ENCODE measurements at places on chromosomes 6 and 20. TPM values are rescaled to one million over a fixed set of nuclear protein-coding genes. Genes with fewer than 3 reads are reported as not detected.
A peak's percentile ranks its signal among the peaks of the same experiment; 100 is the strongest.

- no peak for DNase-seq
Observed at GRCh38 chr6:56204134-56204533, 43.2 kb downstream of the COL21A1 start.

DNA sequence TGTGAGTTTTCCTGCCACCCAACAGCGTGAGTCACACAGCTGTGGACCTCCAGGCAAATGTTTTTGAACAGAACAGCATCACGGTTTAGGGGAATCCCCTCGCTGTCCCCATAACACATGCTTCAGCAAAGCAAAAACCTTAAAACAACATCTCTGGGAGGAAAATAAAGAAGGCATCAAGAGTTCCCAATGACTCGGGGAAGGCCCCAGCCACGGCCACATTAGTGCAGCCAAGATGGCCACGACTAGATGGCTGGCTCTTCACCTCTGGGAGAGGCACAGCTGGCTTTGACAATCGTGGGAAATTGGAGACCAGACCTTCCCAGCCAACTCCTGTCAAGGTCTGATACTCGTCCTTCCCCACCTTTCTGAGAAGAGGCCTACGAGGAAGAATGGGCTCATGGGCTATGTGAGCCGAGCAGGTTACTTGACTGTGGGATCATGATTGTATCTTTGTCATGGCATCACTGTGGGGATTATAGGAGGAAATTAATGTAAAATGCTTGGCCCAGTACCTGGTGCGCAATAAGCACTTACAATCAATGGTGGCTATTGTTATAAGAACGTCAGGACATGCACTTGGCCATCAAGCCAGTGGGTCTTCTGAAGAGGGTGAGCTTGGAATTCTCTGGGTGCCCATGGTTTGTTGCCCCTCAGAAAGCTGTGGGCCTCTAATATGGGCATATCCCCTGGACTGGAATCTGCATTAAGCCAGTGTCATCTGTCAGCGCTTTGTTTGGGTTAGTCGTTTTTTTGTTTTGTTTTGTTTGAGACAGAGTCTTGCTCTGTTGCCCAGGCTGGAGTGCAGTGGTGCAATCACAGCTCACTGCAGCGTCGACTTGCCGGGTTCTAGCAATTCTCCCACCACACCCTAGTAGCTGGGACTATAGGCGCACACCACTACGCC is 43.6 kb downstream of the FGD2 start:
- no peak for DNase-seq

DNA sequence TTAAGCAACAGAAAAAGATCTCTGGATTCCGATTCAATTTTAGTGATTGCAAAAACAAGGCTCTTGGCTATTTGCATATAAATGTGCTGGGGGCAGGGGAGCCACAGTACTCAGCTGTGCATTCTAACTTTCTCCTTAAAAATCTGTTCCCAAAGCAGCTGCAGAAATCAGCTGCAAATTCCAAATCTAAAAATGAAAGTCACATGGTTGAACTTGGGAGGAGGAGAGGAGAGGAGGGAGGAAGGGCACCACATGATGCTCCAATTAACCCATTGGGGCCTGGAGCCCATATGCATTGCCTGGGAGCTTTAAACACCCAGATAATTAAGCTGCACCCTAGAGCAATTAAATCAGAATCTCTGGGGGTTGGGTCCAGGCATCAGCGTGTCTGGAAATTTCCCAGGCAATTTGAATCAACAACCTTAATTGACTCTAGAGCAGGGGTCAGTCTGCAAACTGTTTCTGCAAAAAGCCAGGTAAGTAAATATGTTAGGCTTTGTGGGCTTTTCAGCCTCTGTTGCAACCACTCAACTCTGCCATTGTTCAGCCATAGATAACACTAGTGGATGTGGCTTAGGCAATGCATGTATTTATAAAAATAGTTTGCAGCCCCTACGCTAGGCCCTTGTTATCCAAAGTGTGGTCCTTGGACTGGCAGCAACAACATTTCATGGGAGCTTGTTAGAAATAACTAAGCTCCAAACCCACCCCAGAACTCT is 508.1 kb downstream of the KIF16B start:
- DNase-seq = no peak

- no peak for DNase-seq
Observed at GRCh38 chr6:113406048-113406695, 451.0 kb upstream of the MARCKS start.

- no peak for DNase-seq
Observed at GRCh38 chr6:162973151-162973872, 245.5 kb downstream of the PACRG start.

DNA sequence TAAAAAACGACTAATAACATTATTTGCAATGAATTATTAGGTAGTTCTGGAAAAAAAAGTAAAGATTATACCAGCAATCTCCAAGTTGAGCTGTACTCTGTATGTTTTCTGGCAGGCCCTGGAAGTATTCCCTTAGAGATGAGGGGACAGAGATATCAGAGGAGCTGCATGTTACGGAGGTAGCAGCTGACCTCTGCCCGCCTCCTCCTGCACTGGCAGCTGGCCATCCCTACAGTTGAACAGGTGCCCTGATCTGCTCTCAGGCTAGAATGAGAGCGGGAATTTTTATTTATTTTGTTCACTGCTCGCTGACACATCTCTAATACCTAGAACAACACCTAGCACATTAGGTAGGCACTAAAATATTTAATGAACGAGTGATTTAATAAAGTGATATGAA is 23.1 kb downstream of the FBXL4 start:
- DNase-seq = peak; percentile 68

DNA sequence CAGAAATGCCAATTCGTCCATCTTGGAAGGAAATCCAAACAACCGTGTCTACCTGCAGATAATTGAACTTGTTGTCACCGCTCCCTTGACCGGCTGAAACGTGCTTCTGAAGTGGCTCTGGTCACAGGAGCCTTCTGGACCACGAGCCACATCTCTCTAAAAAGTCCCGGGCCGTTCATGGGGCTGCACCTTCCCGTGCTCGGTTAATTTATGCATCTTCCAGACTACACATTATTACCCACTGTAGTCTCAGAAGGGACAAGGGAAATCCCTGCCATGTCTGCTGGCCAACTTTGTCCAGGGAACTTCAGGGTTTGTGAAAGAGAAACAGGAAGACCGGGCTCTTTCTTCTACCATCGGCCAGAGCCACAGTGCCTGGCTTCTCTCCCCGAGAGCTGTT is 63.4 kb upstream of the MPC1 start:
- no peak for DNase-seq

KCNG1 gene
- 0.32 TPM for total RNA-seq

RBBP8NL gene
- not detected for total RNA-seq

COL9A1 gene
- total RNA-seq = 0.14 TPM

MMP24 gene
- total RNA-seq = 0.35 TPM
